Breast epithelium (tissue), 4 donors: ENCODE measurements at places on chromosomes 3 and 15. TPM values are rescaled to one million over a fixed set of nuclear protein-coding genes. Genes with fewer than 3 reads are reported as not detected.

The ISLR2 gene
- 0.48 TPM for total RNA-seq

The SLC6A11 gene
- total RNA-seq, result under 0.01 TPM

The CORO2B gene
- total RNA-seq, result 3.5 TPM

The NR1I2 gene
- total RNA-seq, result 0.32 TPM

The CP gene
- 225 TPM for total RNA-seq
